ENCODE measurements at places on chromosomes 13 and 19. TPM values are rescaled to one million over a fixed set of nuclear protein-coding genes. Genes with fewer than 3 reads are reported as not detected.

The PTPRH gene
- total RNA-seq = 6.5 TPM

The NBEA gene
- total RNA-seq = 2.7 TPM

The SMIM44 gene
- not detected for total RNA-seq

The DNAJC15 gene
- total RNA-seq = 9.6 TPM

The FFAR2 gene
- not detected for total RNA-seq

The KLF12 gene
- total RNA-seq = 13.2 TPM

The ATP11A gene
- 10.5 TPM for total RNA-seq

The ZNF417 gene
- 24.5 TPM for total RNA-seq

The NTN5 gene
- total RNA-seq = 0.28 TPM

The ZNF724 gene
- 15.1 TPM for total RNA-seq

The TIMM13 gene
- 39.9 TPM for total RNA-seq

The DDX39A gene
- 116 TPM for total RNA-seq

The COL5A3 gene
- 4.0 TPM for total RNA-seq

The USHBP1 gene
- total RNA-seq = under 0.01 TPM

The ZNF565 gene
- 9.3 TPM for total RNA-seq

The DIRAS1 gene
- total RNA-seq = 0.85 TPM

The FAM216B gene
- total RNA-seq = not detected

The COX6B2 gene
- not detected for total RNA-seq

The KL gene
- total RNA-seq = under 0.01 TPM

The C3 gene
- total RNA-seq = 16.5 TPM

The KIR3DL1 gene
- not detected for total RNA-seq

The PINLYP gene
- 2.5 TPM for total RNA-seq

The OR10H5 gene
- not detected for total RNA-seq

The THAP8 gene
- total RNA-seq = 3.3 TPM

The NOP53 gene
- total RNA-seq = 48.5 TPM

The B3GNT3 gene
- total RNA-seq = not detected

The ZGLP1 gene
- 1.1 TPM for total RNA-seq

The ZNF154 gene
- 3.1 TPM for total RNA-seq

The COG6 gene
- 53.3 TPM for total RNA-seq

The ZNF534 gene
- under 0.01 TPM for total RNA-seq

The NLRP4 gene
- not detected for total RNA-seq

The CYP2A7 gene
- not detected for total RNA-seq

The ZNF578 gene
- total RNA-seq = 6.2 TPM

The ACP5 gene
- 3.1 TPM for total RNA-seq

The OSCAR gene
- total RNA-seq = 1.2 TPM

The OR10H1 gene
- total RNA-seq = not detected

The ASPDH gene
- not detected for total RNA-seq

The HIF3A gene
- under 0.01 TPM for total RNA-seq

The ZNF317 gene
- 13.2 TPM for total RNA-seq

The DHDH gene
- 0.56 TPM for total RNA-seq

The KCTD15 gene
- total RNA-seq = 28.6 TPM

The MYO1F gene
- 0.19 TPM for total RNA-seq

The ZNF682 gene
- 3.9 TPM for total RNA-seq

The MISP3 gene
- total RNA-seq = 0.19 TPM

The CABP5 gene
- total RNA-seq = not detected

The ATXN8OS gene
- total RNA-seq = not detected

The CLEC17A gene
- total RNA-seq = under 0.01 TPM

The ZFP36 gene
- total RNA-seq = 1.1 TPM

The CGB8 gene
- total RNA-seq = not detected

The MIA gene
- not detected for total RNA-seq

The C19orf81 gene
- total RNA-seq = not detected

The ZNF83 gene
- total RNA-seq = 54.4 TPM

The KCNN4 gene
- total RNA-seq = 4.5 TPM

The SIAH3 gene
- not detected for total RNA-seq

The DACT3 gene
- 2.9 TPM for total RNA-seq

All from regular cardiac myocyte (primary cell).